Esophagus mucosa (tissue), 1 donor: ENCODE measurements at places on chromosomes 4 and X. TPM values are rescaled to one million over a fixed set of nuclear protein-coding genes. Genes with fewer than 3 reads are reported as not detected.
A peak's percentile ranks its signal among the peaks of the same experiment; 100 is the strongest.

Gene CORIN
- 0.88 TPM for total RNA-seq

Gene SPANXA2
- total RNA-seq, result not detected

Gene TIGD4
- 0.08 TPM for total RNA-seq

Gene SLC10A3
- 20.6 TPM for total RNA-seq

Gene RAB39B
- not detected for total RNA-seq

Gene EREG
- 46.5 TPM for total RNA-seq

Gene SH2D1A
- total RNA-seq, result 0.16 TPM

Gene GPC4
- 2.7 TPM for total RNA-seq

Gene PGM2
- 114 TPM for total RNA-seq

DNA sequence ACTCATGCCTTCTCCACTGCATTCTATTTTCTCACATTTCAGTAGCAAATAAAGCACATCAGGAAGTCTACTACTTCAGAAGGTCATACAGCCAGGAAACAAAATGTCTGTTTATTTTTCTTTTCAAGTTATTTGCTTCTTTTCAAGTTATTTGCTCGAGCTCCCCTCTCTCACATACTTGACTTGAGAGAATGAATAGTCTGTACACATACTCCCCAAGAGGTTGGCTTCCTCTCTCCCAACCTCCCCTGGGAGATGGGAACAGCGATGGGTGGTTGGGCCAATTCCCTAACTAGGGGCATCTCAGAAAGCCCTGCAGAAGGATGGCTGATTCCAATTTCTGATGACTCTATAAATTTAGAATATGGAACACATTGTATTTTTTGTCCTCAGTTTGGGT is 64.7 kb upstream of the PTPN13 start:
- no peak for ATAC-seq

DNA sequence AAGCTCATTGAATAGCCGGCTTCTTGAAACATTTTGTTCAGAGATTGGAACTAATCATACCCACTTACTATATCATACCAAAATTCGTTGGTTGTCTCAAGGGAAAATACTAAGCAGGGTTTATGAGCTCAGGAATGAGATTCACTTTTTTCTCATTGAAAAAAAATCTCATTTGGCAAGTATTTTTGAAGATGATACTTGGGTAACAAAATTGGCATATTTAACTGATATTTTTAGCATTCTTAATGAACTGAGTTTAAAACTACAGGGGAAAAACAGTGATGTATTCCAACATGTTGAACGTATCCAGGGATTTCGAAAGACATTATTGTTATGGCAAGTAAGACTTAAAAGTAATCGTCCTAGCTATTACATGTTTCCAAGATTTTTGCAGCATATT is 6.4 kb downstream of the FAM200B start:
- ATAC-seq, result no peak

DNA sequence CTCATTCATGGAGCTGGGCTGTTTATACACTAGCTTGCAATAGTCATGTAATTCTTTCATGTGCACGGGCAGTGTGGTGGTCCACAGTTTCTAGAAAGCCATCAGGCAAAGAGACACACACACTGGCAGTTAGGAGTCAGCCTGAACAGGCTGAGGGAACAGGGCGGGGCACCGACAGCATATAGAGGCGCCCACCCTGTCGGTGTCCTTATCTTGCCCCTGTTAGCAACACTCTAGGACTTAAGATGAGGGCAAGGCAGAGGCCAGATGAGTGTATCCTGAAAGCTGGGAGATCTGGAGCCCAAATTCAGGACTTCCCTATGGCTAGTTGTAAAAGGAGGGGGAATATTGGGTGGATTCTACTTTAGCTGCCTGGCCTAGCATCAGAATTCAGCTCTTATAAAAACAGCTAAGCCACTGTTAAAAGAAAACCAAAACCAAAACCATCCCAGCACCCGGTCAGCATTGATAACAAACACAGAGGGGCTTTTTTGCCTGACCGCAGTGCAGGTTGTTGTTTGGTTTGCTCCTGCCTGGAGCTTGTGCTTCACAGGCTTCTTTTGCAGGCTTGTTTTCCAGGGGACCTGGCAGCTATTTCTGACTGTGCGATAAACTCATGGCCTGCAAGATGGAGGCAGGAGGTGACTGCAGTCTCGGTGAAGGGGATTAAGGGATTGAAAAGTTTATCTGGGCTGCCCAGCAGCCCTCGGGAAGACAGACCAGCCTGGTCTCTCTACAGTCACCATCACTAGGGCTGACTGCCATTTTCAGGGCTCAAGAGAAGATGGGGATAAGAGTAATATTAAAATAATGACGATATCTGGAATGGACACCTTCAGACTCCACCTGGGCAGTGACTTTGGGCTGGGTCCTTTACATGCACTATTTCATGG is 638.9 kb downstream of the MID1IP1 start:
- no peak for ATAC-seq

GRCh38 chr4:41141900-41142299 is 72.4 kb downstream of the APBB2 start:
- peak; percentile 36 for ATAC-seq

DNA sequence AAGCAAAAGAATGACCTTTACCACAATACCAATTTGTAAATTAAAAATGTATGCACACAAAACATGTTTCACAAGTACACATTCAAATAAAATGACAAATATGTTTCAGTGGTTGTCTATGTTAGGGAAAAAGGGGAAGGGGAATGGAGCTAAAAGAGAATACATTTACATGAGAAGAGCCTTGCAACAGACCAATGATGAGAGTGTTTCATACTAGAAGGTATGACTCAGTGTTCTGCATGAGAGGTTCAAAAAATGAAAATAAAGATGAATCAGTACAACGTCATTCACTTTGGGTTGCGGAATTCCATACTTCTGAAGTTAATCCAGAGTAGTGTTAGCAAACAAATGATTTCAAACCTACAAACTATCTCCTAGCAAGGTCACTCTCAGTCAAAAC is 51.7 kb downstream of the RPGR start:
- ATAC-seq, result peak; percentile 88

GRCh38 chr4:109009909-109010308 is 247.1 kb upstream of the ETNPPL start:
- ATAC-seq, result no peak

DNA sequence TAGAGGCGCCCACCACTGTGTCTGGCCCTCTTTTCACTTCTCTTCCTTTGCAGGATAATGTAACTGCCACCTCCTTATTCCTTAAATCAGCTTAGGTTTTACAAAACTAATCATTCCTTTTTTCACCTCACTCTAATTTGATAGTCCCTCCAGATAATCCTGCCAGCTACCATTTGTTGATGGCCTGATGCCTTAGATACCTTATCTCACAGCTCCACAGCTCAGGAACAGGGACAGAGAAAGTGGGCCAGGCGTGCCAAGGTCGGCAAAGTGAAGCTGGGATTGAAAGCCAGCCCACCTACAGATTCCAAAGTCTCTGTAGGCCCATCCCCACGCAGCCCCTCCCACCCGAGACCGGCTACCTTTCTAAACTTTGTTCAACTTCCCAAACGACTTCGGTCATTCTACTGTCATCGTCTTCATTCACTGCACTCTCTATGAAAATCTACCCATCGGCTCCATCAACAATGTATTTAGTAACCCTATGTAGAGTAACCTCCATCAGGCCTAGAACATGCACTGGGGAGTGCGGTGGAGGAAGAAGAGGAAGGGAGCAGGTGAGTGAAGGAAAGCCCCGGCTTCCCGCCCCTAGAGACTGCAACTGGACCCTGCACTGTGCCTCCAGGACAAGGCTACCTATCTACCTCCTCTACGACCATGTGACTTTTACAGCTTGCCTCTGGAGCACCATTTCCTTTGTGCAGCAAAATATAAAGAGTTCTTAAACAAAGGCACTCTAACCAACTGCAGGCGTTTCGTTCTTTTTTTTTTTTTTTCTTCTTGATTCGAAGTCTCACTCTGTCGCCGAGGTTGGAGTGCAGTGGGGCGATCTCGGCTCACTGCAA is 1.5 kb downstream of the CASP6 start:
- no peak for ATAC-seq

GRCh38 chrX:10579112-10580011 is 41.0 kb downstream of the MID1 start:
- peak; percentile 51 for ATAC-seq

DNA sequence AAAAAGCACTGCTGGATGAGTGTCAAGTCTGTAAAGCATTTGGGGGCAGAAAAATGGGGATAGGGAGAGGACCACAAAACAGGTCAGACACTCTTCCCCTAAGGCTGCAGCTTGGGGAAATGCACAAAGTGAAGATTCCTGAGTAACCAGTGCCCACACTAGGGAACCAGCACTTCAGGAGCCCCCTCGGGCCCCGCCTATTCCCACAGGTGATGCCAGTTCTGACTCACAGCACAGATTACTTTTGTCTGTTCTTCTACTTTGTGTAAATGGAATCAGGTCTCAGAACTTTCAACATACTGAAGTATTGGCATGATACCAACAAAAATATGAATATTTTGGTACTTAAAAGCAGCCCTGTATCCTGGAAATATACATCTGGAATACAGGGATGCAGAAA is 112.5 kb downstream of the ADRA2C start:
- no peak for ATAC-seq

- no peak for ATAC-seq
Observed at GRCh38 chr4:7824218-7824617, 115.4 kb downstream of the AFAP1 start.

DNA sequence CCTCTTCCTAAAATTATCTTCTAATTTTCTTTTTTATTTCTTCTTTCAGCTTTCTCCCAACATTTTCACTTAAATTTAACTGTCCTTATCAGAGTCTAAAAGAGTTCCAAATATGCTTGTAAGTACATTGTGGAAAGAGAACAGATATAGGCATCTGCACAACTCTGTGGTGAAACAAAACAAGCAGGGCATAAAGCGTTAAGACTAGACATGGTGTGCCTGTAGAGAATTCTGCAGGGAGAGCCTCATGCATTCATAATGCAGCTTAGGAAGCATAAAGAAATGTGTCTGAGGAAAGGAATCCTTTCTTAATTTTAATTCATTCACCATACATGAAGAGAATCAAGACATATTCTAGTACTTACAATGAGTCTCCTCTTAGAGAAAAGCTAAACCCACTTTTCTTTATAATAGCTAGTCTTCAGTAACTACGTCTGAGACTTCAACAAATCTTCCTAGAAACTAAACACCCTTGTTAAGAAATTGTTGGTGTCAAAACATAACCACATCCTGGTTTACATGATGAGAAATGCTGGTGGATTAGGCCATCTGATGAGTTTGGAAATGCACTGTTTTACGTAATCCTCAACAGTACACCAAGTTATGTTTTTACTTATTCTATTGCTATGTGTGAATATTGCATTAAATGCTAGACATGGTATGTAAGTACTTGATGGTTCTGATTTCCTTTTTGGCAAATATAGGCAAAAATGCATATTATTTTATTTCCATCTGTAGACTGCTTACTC is 307.8 kb upstream of the GIMD1 start:
- no peak for ATAC-seq

GRCh38 chrX:111811831-111812230 is 64.2 kb upstream of the TRPC5OS start:
- ATAC-seq, result no peak

GRCh38 chr4:41992967-41993857 is 2.9 kb downstream of the SLC30A9 start:
- no peak for ATAC-seq

DNA sequence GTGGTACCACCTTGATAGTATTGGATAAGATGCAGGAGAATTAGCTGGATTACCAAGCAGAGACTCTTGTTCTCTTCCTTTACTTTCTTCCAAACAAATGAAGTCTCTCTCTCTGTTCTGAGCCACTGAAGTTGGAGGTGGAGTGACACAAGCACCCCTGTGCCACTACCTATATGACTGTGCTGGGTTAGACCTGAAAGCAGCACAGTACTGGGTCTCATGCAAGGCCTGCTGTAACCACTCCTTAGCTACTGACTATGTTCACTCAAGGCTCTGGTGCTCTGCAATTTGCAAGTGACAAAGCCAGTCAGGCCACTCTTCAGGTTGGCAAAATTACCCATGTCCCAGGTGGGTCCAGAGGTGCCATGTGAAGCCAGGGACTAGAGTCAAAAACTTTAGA is 389.6 kb upstream of the MAOA start:
- no peak for ATAC-seq

- no peak for ATAC-seq
Observed at GRCh38 chrX:30219372-30219771, 4.0 kb downstream of the MAGEB2 start.

- ATAC-seq, result no peak
Observed at GRCh38 chrX:130831347-130831722, 71.7 kb downstream of the ENOX2 start.

DNA sequence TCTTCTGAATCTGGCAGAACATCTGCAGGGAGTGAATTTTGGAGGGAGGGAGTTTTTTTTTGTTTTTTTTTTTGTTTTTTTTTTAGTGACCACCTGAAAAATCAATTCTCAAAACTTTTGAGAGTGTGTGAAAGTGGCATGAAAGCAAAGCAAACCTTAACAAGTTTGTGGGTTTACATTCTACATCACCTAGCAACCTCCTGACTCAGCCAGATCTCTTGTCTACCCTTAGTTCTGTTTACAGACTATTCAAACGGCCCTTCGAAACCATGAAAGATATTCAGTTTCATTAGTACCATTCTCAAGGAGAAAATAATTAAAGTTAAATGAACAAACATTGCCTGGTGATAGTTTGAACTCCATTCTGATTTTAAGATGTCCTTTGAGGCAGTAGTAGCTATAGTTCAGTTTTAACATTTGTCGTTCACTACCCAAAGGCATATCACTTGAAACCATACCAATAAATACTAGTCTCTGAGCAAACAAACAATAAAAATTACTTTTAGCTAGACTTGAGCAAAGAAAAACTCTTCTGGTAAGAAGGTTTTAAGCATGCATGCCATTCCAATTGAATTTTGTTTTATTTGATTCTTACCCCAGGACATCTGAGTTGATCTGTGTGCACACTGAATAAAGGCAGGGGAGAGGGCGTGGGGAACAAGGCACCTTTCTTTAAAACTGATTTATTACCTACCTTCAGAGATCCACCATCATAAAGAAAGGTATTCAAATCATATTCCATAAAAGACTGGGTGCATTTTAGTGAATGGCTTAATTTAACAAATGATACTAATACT is 137.7 kb downstream of the ARX start:
- no peak for ATAC-seq

- no peak for ATAC-seq
Observed at GRCh38 chrX:134760650-134761049, 102.4 kb upstream of the PLAC1 start.

DNA sequence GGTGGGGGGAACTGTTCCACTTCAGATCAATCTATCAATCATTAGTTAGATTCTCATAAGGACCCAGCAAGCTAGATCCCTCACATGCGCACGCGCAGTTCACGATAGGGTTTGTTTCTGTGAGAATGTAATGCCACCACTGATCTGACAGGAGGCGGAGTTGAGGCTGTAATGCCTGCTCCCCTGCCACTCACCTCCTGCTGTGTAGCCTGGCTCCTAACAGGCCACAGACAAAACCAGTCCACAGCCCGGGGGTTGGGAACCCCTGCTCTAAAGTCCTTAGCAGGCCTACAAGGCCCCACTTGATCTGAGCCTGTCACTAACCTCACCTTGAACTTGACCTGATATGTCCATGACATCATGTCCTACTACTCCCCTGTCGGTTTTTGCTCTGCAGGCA is 30.3 kb downstream of the ARL9 start:
- ATAC-seq, result no peak

DNA sequence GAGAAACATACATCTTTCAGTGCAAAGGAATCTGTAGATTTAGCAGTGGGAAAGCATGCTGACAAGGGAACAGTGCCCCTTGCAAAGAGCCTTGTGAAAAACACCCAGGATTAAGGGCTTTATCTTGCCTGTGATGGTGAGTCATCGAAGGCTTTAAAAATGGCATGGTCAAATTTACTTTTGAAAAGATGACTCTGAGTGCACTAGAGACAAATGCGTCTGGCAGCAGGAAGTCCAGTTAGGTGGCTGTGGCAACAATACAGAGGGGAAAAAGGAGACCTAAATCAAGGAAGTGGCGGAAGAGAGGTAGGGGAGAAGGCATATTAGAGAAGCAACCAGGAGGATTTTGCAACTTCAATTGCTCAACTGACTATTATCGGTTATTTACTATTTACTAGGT is 472.6 kb upstream of the CPEB2 start:
- no peak for ATAC-seq
